ENCODE measurements at places on chromosomes 13 and 19. TPM values are rescaled to one million over a fixed set of nuclear protein-coding genes. Genes with fewer than 3 reads are reported as not detected.

DNA sequence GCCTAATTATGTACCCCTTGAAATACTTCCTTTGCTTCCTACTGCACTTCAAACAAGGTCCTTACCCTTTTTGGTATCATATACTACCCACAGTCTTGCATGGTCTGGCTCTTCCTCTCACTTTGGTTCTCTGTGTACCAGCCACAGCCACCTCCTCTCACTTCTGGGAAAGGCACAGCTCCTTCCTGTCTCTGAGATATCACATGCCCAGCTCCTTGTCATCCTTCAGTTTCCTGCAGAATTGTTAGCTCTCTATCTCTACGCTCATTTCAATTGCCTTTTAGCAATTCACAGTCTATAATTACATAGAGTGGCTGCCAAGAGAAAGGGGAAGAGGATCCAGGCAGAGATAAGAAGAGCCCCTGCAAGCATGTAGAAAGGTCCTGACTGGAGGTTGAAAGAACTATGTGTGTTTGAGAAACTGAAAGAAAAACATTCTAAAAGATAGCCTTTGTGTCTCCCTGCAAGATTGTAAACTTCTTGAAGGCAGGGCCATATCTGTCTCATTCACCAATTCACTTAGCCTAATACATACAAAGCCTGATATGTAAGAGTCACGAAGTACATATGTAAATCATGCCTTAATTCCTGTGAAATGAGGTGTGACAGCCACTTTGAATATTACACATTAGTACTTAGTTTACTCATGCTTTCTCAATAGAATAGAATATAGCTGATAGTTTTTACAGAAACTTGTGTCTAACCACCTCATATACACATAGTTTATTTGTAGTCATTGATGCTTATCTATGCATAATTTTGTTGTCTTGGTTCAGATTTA, 933.1 kb downstream of the DIAPH3 start:
- no peak for DNase-seq

GRCh38 chr19:4508698-4509097, 9.6 kb downstream of the PLIN4 start:
- peak; percentile 78 for DNase-seq

- no peak for DNase-seq
These were observed 52.1 kb downstream of the SIAH3 start for GRCh38 chr13:45799451-45799850.

GRCh38 chr13:44719857-44720671, 143.9 kb upstream of the TSC22D1 start:
- DNase-seq, result no peak

GRCh38 chr13:43390619-43391018, 367.2 kb downstream of the DNAJC15 start:
- no peak for DNase-seq

The FUT6 gene
- total RNA-seq, result 1.4 TPM

- DNase-seq, result no peak
These were observed 139.3 kb downstream of the IRS2 start for GRCh38 chr13:109647053-109647452.

GRCh38 chr13:29733147-29733611, 117.2 kb downstream of the UBL3 start:
- no peak for DNase-seq
